Stimulated activated CD4-positive, alpha-beta T cell treated with anti-CD3 and anti-CD28 coated beads, TNF-alpha, amount 100 ng/mL, for 1 hour (primary cell): ENCODE measurements at places on chromosomes 16 and 17.

DNA sequence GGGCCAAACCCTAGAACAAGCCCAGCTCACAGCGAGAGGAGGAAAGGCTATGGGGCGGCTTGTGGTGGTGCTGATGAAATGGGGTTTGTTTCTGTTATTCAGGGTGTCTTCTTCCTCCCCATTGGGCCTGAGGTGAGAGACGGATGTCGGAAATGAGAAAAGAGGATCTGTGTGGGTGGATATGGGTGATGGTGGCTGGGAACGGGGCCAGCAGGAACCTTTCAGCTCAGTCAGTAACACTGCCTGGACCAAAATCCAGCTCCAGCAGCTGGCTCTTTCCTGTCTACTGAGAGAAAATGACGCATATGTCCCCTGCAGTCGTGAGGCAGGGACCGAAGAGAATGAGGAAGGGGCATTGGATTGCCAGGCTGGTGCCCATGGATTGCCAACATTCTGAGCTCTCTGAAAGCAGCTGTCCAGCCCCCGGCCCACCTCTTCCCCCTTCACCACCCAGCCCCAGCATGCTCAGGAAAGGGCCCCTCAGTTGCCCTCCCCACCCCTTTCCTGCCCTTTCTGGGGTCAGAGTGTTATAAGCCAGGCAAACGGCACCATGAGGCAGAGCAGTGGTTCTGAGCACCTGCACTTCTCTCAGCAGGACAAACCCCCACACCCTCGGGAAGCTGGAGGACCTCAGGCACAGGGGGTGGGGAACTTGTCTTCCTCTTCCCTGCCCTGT, 4.0 kb downstream of the MYH3 start:
- DNase-seq, result no peak

- no peak for DNase-seq
Measured at GRCh38 chr16:54734156-54734555, 196.5 kb upstream of the IRX5 start.

- no peak for DNase-seq
Measured at GRCh38 chr17:81332118-81332834, 37.2 kb upstream of the SLC38A10 start.

- no peak for DNase-seq
Measured at GRCh38 chr17:2191785-2192184, 111.8 kb downstream of the SMG6 start.

DNA sequence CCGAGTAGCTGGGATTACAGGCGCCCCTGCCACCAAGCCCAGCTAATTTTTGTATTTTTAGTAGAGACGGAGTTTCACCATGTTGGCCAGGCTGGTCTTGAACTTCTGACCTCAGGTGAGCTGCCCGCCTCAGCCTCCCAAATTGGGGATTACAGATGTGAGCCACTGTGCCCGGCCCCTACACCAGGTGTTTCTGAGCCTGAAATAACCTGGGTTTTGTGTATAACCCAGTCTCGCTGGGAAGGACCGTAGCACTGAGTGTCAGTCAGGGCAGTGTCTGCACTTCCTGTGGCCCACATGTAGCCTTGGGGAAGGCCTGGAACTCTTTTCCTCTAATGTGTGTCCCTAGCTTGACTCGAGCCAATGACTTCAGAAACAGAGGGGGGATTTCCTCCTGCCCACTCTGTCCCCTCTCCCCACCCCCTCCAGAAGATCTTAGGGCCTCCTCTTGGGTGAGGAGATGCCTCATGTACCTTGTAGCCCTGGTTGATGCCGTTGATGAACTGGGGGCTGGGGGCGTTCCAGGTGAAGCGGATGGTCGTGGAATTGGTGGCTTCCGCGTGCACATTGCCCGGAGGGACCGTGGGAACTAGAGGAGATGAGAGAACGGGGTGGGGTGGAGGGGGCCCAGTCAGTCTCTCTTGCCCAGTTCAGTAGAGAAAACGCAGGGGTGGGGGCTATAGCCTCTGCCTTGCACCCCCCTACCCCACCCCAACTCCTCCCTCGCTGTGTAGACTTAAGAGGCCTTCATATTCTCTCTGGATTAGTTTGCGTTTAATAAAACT, 102.6 kb upstream of the CDC42EP4 start:
- DNase-seq, result no peak

DNA sequence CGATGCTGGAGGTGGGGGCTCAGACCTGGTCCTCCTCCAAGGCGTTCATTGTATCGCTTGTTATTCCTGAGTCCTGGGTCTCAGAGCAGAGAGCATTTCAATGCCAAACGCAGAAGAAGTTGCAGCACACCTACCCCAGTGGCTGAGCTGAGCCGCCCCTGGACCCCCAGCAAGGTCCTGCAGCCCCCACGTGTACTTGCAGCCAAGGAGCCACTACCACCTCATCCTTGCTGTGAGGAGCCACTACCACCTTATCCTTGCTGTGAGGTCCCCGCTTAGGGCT, 13.5 kb downstream of the PLLP start:
- DNase-seq, result no peak

DNA sequence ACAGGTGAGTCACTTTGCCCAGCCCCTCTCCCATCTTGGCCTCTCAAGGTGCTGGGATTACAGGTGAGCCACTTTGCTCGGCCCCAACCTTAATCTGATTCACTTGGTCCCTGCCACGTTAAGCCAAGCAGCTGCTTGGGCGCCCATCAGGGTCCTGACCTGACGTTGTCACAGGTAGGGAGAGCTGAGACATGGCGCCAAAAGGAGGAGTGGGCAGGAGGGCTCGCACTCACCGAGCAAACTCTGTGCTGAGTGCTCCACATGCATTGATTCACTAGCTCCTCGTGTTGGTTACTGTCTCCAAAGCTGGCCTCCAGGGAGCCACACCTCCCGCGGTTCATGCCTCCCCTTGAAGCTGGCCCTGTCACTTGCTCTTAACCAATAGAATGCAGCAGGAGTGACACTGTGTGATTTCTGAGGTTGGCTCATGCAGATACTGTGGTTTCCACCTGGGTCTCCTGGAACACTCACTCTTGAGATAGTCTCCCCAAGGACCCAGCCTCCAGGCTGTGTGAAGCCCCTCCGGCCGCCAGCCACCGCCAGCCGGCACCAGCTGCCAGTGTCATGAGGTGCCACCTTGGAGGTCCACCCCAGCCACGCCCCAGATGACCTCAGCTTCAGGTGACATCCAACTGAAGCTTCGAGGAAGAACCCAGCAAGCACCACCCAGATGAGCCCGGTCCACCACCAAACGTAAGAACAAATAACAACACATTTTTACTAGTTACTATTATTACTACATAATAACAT, 223.0 kb downstream of the GSG1L start:
- DNase-seq, result no peak

DNA sequence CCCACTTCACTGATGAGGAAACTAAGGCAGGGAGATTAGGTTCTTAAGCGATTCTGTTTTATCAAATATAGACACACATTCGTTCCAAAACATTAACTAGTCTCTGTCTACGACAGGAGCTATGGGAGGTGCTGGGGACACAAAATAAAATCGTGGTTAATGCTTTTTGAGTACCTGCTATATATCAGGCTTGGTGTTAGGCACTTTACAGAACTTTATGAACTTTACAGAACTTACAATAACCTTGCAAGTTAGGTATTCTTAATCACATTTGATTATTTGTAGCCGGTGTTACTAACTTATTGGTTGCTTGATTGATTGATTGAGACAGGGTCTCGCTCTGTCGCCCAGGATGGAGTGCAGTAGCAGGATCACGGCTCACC, 538 bp upstream of the HEATR3 start:
- DNase-seq, result no peak

- no peak for DNase-seq
Measured at GRCh38 chr17:21025451-21025850, 17.4 kb downstream of the USP22 start.

GRCh38 chr16:48442379-48442778, 57.2 kb upstream of the SIAH1 start:
- DNase-seq, result no peak

DNA sequence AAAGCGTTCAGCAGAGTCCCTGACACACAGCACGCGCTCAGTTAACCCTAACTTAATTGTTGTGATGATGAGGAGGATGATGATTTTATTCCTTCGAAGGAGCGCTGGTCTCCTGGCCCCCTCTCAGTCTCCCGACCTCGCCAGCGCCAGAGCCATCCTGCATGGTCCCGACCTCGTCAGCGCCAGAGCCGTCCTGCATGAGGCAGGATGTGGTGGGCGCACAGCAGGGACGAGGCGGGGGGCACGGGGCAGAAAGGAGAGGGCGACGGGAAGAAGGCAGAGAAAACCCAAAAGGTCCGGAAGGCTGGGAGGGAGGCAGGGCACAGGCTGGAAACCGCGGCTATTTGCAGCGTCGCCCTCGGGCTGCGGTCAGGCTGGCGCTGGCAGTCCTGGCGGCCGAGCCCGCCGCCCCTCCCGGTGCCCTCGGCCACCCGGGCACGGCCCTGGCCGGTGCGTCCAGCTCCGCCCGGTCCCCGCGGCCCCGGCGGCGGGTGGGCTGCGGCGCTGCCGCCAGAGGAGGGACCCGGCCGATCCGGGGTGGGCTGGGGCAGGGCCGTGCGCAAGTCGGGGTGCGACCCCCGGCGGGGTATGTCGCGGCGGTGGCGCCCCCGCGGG, 3.0 kb upstream of the TAC4 start:
- DNase-seq, result no peak

DNA sequence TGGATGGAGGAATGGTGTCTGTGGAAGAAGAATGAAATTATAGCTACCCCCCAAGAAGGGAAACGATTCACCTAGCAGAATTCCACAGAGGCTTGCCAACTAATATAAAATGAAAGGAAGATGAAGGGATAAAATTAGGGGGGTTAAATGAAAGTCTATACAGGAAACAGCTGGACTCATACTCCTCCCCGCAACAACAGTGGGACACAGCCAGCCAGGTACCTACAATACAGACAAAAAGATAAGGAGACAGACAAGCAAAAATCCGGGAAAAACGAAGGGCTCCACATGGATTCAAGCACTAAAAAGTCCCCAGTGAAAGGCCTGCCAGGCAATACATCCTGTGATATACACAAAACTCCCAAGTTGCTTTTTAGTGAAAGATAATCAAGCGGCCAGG, 47.9 kb downstream of the CACNG1 start:
- no peak for DNase-seq

DNA sequence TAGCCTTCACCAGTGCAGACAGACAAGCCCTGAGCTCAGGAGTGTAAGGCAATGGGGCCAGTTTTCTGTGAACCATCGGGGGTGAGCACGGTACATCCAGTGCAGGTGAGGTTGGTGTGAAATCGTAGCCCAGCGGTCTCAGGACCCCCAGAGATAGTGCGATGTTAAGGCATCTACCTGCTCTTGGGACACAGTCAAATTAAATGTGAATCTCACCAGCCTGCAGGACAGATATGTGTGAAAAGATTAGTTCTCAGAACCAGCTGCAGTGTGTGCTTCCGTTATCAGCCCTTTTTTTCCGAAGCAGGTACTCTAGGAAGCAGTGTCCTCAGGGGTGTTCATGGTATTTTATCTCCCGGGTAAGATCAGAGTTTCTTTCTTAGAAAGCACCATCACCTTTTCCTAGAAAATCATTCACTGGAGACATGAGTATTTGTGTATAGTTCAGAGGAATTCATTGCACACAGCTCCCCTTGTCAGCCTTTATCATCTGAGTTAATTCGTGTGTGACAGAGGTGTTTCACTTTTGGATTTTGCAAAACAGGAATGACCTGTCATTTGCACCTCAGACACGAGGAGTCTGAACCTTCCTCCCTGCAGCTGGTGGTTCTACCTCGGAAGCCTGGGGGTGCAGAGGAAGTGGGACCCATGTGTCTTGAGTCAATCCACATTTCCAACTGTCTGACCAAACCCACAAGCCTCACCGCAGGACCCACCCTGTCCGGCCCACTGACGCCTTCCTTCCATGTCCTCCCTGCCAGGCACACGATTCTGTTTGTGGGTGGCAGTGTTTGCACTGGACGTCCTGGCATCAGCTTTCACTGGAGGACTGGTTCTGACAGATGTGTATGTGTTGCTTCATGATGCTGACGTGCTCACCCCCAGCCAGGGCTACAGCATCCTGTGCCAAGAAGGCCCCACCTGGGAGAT, 107.8 kb downstream of the CLEC16A start:
- peak; percentile 21 for DNase-seq

DNA sequence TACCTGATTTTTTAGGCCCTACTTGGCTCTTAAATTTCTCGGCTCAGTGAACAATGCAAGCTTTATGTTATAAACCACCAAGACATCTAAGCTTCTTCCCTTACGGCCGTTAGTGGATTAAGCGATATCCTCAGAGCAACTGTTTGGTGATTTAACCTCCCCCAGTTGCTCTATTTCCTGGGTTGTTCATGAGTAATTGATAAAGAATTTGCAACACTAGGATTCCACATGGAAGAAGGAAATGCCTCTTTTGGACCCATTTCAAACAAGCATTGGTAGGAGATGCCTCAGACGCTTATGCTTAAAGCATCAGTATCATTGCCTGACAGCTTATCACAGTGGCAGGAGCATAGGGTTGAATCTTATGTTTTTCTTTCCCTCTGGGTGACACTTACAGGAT, 65.3 kb downstream of the RBFOX1 start:
- DNase-seq, result no peak

- DNase-seq, result no peak
Measured at GRCh38 chr16:28110074-28110473, 46.6 kb upstream of the GSG1L start.

- no peak for DNase-seq
Measured at GRCh38 chr17:77720946-77721845, 237.3 kb upstream of the TNRC6C start.

GRCh38 chr17:2067048-2067561, 12.2 kb downstream of the HIC1 start:
- DNase-seq, result no peak

- DNase-seq, result no peak
Measured at GRCh38 chr16:82317411-82318167, 147.6 kb upstream of the MPHOSPH6 start.

DNA sequence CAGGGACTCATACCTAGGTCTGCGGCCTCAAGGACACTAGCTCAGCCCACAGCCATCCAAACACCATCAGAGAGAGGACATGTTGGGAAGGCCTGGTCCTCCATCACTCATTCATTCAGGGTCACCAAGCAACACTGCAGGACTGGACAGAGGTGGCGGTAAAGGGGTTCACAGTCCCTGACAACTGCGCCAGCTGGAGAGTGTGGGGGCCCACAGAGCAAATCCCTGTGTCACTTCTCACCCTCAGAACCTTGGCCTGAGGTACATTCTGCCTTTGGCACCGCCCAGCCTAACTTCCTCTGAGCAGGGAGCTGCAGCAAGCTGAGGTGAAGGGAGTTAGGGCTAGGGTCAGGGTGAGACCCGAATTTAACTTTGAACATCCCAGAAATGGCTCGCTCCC, 106.5 kb downstream of the COPRS start:
- DNase-seq, result no peak
